ENCODE measurements at places on chromosomes 6 and 20.

GRCh38 chr6:11187301-11187700 lies 45.2 kb downstream of the NEDD9 start:
- no peaks in the 10 kb centered on the region for H3K27me3 ChIP-seq
- no peak for DNase-seq
- H3K4me3 ChIP-seq, result no peak overlapping the region

- no peaks in the 10 kb centered on the region for H3K4me1 ChIP-seq
- H3K4me3 ChIP-seq, result no peak overlapping the region
- H3K27me3 ChIP-seq, result peaks cover 11% of the 10 kb centered on the region
Observed at GRCh38 chr6:106069478-106069877, 16.7 kb upstream of the PRDM1 start.

- DNase-seq, result no peak
- H3K4me1 ChIP-seq, result peaks cover 2% of the 10 kb centered on the region
- H3K27ac ChIP-seq, result no peak overlapping the region
- no peaks in the 10 kb centered on the region for H3K27me3 ChIP-seq
Observed at GRCh38 chr6:44678252-44678935, 290.9 kb downstream of the CDC5L start.

DNA sequence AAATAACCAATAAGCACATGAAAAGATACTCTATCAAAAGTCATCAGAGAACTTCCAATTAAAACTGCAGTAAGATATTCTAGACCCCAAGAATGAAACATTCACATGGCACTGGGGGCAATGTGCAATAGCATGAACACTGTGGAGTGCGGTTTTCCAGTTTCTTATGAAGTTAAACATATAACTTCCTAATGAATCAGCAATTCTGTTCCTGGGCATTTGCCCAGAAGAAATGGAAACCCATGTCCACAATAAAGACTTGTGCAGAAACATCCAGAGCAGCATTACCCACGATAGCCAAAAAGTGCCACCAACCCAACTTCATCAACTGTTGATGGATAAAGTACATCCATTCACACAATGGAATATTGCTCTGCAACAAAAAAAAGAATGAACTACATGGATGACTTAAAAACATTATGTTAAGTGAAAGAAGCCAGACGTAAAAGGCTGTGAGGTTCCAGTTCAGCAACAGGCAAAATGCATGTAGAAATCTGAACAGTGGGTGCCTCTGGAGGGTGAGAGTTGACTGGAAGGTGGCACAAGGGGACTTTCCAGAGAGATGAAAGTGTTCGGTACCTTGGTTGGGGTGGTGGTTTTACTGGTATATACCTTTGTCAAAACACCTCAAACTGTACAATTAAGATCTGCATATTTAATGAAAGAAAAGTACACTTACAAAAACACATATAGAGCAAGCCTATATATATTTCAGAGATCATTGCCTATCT lies 207.2 kb upstream of the ECI2 start:
- DNase-seq, result no peak
- no peak overlapping the region for H3K27ac ChIP-seq
- no peaks in the 10 kb centered on the region for H3K4me1 ChIP-seq
- H3K4me3 ChIP-seq, result no peak overlapping the region

- peaks cover 20% of the 10 kb centered on the region for H3K27me3 ChIP-seq
- no peak overlapping the region for H3K27ac ChIP-seq
- peaks cover 2% of the 10 kb centered on the region for H3K4me1 ChIP-seq
- DNase-seq, result no peak
- no peaks in the 10 kb centered on the region for H3K36me3 ChIP-seq
Observed at GRCh38 chr20:23032056-23032749, 2.9 kb upstream of the SSTR4 start.

DNA sequence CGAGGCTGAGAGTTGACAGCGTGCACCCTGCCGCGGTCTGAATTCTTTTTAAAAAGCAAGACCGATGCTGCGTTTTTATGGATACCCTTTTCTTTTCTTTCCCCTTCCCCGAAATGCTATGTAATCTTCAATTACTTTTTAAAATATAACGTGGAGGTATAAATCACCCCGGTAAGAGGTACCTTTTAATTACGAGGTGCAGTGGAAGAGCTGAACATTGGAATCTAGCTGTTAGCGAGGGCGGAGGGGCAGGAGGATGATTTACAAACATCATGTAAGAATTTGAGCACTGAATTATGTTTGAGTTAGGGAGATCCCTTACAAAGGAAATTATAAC lies 1.2 kb downstream of the EYA2 start:
- peaks cover 36% of the 10 kb centered on the region for H3K27me3 ChIP-seq
- H3K4me3 ChIP-seq, result no peak overlapping the region
- DNase-seq, result no peak

GRCh38 chr6:14317387-14317970 lies 199.9 kb downstream of the CD83 start:
- H3K27me3 ChIP-seq, result peaks cover 5% of the 10 kb centered on the region
- H3K36me3 ChIP-seq, result no peaks in the 10 kb centered on the region
- H3K4me3 ChIP-seq, result no peak overlapping the region
- no peak for DNase-seq
- H3K27ac ChIP-seq, result peak overlapping the region; percentile 12

- H3K36me3 ChIP-seq, result no peaks in the 10 kb centered on the region
- H3K4me1 ChIP-seq, result peaks cover 11% of the 10 kb centered on the region
- peaks cover 3% of the 10 kb centered on the region for H3K27me3 ChIP-seq
- no peak for DNase-seq
- no peak overlapping the region for H3K4me3 ChIP-seq
Observed at GRCh38 chr20:46553926-46554325, 3.5 kb upstream of the OCSTAMP start.

GRCh38 chr6:150452428-150453243 lies 83.8 kb downstream of the IYD start:
- no peak overlapping the region for H3K4me3 ChIP-seq
- H3K36me3 ChIP-seq, result no peaks in the 10 kb centered on the region

DNA sequence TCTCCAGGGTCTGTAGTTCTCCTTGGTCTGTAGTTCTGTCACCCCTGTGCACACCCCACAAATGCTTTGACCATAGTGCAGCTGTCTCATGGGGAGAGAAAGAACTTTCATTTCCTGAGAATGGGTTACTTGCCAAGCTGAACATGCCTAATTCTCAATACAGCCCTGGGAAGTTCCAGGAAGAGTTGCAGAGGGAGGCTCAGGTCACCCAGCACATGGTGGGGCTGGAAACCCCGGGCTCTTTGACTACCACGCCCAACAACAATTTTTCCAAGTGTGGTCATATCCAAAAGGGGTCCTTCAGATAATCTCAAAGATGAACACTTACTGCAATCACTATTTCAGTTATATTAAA lies 2.2 kb upstream of the PTPRA start:
- no peaks in the 10 kb centered on the region for H3K27me3 ChIP-seq
- no peak for DNase-seq
- H3K27ac ChIP-seq, result peak overlapping the region; percentile 51
- no peaks in the 10 kb centered on the region for H3K36me3 ChIP-seq
- H3K4me1 ChIP-seq, result peaks cover 40% of the 10 kb centered on the region
